Mesenteric fat pad (tissue), 1 donor: ENCODE measurements at places on chromosomes 7 and 10.

GRCh38 chr10:22807238-22807637 is 92.9 kb upstream of the PIP4K2A start:
- no peak for DNase-seq

DNA sequence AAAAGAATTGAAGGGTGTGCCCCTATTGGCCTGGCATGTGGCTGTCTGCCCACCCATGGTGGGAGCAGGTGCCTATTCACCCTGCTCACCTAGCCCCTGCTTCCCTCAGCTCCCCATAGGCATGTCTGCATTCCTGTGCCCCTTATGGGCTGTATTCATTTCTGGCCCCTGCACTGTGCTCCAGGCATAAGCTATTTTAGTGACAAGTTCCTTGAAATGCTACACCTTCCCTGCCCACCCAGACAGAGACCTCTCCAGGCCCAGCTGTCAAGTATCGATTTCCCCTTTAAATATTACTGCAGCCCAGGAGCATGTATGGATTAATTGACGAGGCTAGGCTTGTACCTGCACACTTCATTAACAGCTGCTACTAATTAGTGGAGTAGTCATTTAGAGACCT is 235.4 kb downstream of the RPS24 start:
- no peak for DNase-seq

- no peak for DNase-seq
Observed at GRCh38 chr10:132120200-132120599, 54.5 kb downstream of the JAKMIP3 start.

GRCh38 chr10:103837370-103838069 is 17.9 kb downstream of the SH3PXD2A start:
- DNase-seq: no peak

DNA sequence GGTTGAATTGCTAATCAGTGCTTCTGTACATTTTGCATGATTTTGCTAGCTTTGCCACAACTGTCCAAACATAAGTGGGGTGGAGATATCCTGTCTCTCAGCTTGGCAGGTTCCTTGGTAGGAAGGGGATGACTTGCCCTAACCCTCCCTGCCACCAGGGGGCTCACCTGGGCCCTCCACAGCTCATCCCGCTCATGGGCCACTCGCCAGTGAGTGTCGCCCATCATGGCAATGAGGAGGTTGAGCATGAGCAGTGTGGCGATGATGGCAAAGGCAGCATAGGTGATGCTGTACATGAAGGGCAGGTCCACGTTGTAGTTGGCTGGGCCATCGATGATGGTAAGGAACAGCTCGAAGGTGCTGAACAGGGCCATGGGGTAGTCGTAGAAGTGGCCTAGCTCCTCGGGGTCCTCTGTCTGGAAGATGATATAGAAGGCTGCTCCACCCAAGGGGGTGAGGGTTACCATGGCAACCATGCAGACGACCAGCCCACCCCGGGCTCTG is 12.2 kb downstream of the TRPV6 start:
- DNase-seq: peak; percentile 84

- DNase-seq: no peak
Observed at GRCh38 chr7:158549616-158550393, 37.8 kb downstream of the PTPRN2 start.

GRCh38 chr10:681670-682318 is 7.7 kb downstream of the DIP2C start:
- DNase-seq: no peak

- DNase-seq: no peak
Observed at GRCh38 chr7:28581351-28581750, 169.0 kb downstream of the CREB5 start.

GRCh38 chr7:7816084-7816483 is 97.7 kb upstream of the RPA3 start:
- no peak for DNase-seq

DNA sequence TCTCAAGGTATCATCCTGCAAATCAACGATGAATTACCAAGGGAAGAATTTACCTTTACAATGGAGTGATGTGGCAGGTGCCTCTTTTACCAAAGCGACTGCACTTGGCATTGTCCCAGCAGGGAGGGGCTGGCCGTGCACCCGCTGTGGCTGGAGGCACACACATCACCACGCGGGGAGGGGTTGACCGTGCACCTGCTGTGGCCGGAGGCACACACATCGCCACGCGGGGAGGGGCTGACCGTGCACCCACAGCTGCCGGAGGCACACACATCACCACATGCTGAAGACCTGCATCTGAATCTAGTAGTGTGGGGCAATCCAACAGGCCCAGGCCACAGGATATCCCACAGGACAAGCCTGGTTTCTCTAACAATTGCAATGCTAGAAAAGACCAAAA is 493.5 kb downstream of the DNAJB6 start:
- no peak for DNase-seq

DNA sequence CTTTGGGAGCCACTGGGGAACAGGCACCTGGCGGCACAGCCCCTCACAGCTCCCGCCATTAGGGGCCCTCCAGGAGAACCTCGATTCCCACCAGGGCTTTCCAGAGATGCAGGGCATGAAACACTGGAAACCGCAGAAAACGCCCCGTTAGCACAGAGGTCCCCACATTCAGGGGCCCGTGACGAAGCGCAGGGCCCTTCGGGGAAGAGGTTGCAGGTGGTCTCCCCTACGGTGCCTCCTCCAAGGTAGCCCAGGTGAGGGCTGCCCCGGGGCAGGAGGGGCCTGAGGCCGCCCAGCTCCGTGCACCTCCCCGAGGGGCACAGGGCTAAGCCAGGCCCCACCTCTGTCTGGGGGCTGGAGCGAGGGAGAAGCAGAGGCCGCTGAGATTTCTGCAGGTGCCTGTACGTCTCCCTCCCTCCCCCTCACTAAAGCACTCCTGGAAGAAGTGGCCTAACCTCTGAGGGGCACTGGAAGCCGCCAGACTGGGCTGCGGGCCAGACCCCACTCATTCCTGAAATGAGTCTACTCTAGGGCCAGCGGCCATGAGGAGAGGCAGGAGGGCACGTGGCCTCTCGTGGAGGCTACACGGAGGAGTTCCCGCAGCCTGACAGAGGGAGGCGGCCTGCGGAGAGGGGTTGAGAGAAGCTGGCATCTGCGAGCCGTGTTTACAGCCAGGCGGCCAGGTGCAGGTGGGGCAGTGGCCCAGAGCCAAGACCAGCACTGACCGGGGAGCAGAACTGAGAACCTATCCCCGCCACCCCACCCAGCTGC is 6.9 kb downstream of the PDGFA start:
- no peak for DNase-seq

- no peak for DNase-seq
Observed at GRCh38 chr7:152647009-152647408, 28.9 kb downstream of the XRCC2 start.

DNA sequence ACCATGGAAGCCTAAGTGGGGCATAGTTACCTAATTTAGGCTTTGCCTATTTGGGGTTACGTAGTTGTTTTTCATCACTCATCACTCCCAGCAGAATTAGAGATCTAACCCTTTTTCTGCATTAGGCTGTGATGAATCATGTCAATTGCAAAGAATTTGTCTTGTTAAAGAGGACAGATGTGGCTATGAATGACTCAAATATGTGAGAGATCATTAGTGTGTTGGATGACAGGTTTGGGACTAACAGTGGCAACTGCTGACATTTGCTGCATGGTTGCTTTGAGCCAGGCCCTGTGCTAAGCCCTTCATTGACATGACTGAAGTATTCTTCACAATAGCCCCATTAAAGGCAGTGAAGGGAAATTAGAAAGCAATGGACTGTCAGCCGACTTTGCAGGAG is 83.4 kb upstream of the BMPER start:
- DNase-seq: no peak
